Activated CD4-positive, alpha-beta T cell treated with anti-CD3 and anti-CD28 coated beads for 1 hour (primary cell): ENCODE measurements at places on chromosomes 4 and X.

DNA sequence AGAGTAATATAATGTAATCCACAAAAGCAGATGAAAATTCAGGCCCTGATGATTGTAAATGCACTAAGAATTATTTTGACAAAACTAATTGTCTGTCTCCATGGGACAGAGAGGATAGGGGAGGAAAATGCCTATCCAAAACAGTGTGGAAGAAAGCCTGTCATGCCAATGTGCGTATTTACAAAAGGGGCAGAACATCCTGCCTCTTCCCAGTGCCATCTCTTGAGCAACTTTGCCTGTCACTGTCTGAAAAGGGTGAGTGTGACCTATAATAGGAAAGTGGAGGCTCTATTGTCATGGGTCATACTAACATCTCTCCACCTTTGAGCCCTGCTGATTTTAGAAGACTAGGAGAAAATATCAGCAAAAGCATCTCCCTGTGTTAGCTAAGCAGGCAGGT lies 264.1 kb downstream of the UNC5C start:
- no peak for DNase-seq

GRCh38 chr4:183550345-183551093 lies 45.7 kb downstream of the ING2 start:
- no peak for DNase-seq

DNA sequence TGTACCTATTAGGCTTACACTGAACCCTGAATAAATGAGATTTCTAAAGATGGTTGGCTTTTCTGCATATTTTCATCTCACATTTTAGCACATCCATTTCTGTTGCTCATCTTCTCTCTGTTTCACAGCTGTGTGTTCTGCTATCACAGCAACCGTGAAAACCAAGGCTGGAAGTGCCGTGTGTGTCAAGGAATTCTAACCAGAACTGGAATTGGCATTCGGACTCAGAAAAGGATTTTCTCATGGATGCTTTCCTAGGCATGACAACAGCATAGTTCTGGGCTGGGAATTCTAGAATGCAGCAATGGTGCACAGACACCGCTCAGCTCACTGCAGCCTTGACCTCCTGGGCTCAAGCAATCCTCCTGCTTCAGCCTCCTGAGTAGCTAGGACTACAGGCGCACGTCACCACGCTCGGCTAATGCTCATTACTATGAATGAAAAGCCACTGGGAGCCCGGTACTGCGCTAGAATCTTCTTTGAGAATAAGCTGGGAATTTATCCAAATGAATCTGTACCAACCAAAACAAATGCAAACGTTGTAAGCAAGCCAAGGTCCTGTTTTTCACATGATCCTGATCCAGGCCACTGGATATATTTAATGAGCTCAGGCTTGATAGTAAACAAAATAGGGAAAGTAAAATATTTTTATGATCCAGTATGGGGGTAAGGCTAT lies 105.2 kb downstream of the RBM47 start:
- DNase-seq, result no peak

DNA sequence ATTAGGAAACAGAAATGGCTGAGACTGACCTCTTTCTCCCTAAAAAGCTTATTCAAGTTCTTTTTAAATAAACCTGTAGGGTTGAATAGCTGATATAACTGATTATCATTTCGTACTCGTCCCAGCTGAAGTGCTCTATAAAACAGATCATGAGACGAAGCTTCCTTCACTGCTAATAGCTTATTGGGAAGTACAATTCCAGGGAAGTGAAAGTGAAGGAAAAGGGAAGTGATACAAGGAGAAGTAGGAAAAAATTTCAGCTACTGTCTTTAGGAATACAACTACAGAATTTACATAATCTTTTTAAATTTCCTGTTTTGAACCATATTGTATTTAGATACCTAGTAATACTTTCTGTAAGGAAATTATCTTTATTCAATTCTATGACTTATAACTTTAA lies 103.0 kb downstream of the SNCA start:
- no peak for DNase-seq

DNA sequence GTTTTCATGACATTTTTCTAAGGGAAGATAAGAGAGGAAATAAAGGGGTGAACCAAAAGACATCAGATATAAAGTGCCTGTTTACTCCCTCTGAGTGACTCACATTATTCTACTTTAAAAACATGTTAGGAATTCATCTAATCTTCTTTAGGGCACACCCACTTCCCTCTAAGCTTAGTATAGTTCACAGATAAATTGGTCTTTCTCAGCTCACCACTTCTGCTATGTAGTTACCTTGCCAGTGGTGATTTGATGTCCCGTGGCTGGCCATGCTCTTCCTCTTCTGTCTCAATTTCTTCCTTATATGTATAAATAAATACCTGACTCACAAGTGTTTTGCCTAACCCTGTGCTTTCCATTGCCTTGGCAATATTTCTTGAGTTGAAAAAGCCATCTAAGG lies 96.8 kb downstream of the PDLIM5 start:
- DNase-seq, result no peak

DNA sequence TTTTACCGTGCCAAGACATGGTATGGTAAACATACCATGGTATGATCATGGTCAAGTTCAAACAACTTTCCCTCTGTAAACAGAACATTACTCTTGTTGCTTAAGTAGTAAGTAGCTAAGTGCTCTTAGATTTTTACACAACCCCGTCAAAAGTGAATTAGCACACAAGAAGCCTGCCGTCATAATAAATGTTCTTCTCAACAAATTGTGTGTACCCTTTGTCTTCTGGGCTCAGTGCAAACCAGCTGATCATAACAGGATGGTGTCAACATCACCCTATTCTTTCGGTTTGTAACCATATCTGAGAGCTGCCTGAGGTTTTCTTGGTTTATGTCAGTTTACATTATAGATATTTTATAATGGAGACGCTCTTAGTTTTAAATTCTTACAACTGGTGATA lies 28.8 kb downstream of the MSL3 start:
- DNase-seq, result no peak

DNA sequence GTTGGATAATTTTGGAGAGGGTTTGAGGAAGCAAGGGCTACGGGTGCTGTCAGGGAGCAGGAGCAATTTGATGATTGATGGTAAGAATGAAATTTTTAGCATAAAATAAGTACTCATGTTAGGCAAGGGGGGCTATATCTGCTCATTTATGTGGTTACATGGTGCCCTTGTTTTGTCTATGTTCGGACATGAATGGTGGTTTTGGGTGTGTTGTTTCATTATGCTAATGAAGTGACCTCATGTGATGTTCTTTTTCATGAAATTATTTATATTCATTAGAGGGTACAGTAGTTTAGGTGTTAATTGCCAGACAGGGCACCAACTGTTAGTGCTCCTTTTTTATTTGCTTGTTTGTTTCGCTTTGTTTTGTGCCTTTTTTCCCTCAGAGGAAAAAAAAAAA lies 29.3 kb downstream of the CEP44 start:
- DNase-seq, result no peak

- DNase-seq, result no peak
Measured at GRCh38 chrX:41110801-41111625, 25.8 kb downstream of the USP9X start.

- DNase-seq, result no peak
Measured at GRCh38 chr4:23327120-23327519, 562.7 kb downstream of the PPARGC1A start.

GRCh38 chr4:72110886-72111285 lies 79.1 kb downstream of the NPFFR2 start:
- DNase-seq, result no peak

GRCh38 chrX:78106651-78106986 lies 2.6 kb downstream of the PGK1 start:
- no peak for DNase-seq

DNA sequence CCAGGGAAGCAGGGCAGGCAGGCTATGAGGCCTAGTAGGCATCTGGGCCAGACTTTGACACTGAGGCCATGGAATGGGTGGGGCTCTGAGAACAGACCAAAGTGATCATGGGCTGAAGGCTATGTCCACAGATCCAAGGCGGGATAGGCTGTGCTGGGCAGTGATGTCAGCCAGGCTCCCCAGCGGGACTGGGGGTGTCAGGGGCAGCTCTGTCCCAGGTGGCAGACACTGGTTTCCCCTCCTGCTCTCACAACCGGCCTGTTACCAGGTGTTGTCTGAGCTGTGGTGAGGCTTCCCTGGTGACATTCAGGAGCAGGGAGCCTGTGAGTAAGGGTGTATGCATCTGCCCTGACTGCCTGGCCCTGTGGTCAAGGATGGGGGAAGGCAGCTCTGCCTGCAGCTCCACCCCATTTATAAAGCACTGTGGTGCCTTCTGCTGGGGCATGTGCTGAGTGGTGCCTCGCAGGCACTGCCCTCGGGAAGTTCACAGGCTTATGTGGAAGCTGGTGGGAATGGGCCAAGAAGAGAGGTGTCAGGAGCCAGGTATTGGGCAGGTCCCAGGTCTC lies 2.9 kb downstream of the IL9R start:
- no peak for DNase-seq

GRCh38 chr4:111013846-111014245 lies 391.0 kb upstream of the PITX2 start:
- no peak for DNase-seq

- DNase-seq, result no peak
Measured at GRCh38 chr4:3374667-3375066, 67.1 kb upstream of the HGFAC start.

DNA sequence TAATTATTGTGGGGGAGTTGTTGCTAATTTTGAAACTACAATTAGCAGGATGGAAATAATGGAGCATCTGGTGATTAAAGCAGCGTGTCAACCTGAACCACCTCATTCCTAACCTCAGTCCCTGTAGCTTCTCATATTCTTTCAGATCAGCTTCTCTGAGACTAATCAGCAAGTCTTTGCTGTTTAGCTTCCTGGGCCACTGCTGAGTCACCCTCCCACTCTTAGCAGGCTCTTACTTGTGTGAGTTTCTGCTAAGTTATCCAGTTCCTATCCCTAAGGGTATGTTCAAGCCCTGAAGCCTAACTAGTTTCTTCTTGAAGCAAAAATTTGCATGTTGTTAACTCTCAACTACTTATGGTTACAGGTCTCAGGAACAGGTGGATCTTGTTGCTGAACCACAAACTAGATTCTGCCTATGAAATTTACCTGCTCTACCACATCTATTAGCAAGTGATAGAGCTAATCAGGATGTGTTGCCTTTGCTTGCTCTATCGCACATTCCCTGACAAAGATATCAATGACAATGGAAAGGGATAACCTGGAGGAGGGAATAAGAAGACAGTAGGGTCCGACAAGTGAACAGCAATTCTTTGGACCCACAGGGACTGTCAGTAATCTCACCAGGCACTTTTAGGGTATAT lies 134.2 kb downstream of the EIF4E start:
- DNase-seq, result no peak

GRCh38 chr4:13700021-13700857 lies 72.7 kb upstream of the BOD1L1 start:
- no peak for DNase-seq

- no peak for DNase-seq
Measured at GRCh38 chr4:8646296-8647093, 53.9 kb downstream of the CPZ start.

GRCh38 chr4:36432586-36432985 lies 151.2 kb downstream of the DTHD1 start:
- DNase-seq, result no peak

GRCh38 chr4:139934708-139935195 lies 219.2 kb downstream of the MAML3 start:
- no peak for DNase-seq

DNA sequence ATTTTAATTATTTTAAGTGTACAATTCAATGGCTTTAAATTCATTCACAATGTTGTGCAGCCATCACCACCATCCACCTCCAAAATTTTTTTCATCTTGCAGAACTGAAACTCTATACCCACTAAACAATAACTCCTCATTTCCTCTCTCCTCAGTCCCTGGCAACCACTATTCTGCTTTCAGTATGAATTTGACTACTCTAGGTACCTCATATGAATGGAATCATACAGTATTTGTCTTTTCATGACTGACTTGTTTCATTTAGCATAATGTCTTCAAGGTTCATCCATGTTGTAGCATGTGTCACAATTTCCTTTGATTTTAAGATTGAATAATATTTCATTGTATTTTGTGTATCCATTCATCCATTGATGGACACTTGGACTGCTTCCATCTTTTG lies 46.9 kb downstream of the KIF4A start:
- DNase-seq, result no peak

DNA sequence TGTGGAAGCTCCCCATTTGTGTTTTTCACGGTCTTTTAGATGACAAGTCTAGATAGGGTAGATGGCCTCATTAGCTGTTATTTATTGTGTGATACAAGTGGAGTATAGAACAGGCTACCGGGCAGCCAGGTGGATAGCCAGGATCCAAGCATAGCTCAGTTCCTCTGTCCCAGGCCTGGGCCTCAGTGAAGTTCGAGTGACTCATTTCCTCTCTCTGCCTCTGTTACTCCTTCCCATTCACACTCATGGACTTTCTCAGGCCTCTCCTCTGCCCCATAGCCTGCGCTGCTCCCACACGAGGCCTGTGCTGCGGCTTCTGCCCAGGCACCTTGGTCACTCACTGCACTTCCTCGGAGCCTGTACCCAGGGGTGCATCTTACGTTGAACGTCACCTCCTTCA lies 54.5 kb downstream of the TENM3 start:
- no peak for DNase-seq

DNA sequence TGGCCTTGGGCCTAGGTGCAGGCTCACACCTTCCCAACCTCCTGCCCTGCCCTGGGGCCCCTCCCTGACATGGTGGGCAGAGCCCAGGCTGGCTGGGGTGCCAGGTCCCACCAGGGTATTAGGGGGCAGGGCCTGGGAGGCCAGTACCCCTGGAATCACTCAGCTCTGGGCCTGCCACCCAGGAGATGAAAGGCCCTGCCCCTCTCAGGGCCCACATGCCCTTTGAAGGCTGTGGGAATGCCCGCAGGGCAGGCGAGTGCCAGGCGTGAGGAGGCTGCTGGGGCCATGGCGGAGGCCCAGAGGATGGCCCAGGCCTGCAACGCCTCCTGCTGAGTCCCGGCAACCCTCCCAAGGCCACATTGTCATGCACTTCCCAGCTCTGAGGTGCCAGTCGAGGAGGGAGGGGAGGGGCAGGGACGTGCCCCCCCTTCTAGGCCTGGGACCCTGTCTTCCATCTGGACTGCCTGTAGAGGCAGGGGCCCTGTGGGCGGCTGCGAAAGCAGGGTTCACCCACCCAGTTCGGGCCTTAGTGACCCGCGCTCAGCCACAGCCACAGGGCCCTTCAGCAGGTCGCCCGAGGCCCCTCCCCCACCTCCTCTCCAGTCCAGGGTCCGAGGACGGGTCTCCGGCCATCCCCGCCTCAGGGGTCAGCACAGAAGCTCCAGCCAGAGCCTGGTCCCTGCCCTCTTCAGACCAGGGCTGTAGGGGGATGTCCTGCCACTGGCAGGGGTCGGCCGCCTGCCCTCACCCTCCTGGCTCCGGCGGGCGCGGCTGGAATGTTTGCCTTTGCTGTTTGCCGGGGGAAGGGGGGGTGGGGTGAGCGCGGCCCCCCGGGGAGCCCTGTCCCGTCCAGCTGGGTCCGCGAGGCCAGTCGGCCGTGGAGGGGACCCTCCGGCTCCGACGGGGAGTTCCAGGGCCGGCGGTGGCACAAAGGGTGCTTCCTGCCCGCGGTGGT lies 26.7 kb upstream of the FGFR3 start:
- DNase-seq, result no peak
